ENCODE measurements at places on chromosomes 3 and 15.

DNA sequence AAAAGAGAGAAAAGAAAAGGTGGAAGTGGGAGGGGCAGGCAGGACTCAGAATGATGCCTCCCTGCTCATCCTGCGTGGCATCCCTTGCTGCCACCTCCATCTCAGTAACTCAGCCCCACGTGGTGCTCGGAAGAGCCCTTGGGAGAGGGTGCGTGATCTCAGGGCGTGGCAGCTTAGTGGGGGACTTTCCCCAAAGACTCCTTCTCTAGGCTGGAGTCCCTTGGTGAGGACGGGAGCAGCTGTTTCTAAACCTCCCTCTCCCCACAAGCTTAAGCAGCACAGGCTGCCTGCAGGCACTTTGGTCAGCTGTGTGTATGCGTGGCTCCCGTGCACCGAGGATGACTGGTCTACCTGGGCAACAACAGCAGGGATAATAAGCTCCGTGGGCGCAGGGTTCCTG is 7.4 kb upstream of the ANPEP start:
- DNase-seq: peak; percentile 68

DNA sequence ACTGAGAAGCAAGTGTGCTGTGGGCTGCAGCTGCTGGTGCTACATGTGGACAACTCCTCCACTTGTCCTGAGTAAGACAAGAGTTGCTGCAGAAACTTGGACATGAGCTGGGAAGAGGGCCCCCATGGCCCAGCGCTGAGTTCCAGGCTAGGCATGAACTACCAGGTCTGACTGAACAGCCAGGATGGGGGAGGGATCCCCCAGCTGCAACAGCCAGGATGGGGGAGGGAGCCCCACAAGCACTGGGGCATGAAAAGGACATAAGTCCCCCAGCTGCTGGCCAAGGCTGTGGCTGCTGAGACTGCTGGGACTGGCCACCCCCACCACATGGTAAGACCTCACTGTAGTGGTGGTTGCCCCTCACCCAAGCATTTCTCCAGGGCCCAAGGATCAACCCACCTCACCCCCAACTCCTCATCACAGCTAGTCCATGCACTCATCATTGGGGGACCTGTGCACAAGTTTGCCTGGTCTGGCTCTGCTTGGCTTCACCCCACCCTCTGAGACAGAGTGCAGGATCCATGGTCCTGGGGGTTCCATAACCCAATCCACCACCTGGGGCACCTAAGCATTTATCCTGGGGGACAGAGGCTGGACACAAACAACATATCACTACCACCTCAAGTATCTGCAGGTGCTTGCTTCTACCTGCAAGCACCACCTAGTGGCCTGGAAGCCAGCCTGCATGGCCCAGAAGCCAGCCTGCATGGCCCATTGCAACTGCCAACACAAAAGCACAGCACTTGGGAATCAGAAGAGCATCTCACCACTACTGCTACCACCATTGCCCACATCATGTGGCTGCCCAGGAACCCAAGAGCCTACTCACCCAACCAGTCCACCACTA is 84.5 kb upstream of the STT3B start:
- DNase-seq: peak; percentile 59

DNA sequence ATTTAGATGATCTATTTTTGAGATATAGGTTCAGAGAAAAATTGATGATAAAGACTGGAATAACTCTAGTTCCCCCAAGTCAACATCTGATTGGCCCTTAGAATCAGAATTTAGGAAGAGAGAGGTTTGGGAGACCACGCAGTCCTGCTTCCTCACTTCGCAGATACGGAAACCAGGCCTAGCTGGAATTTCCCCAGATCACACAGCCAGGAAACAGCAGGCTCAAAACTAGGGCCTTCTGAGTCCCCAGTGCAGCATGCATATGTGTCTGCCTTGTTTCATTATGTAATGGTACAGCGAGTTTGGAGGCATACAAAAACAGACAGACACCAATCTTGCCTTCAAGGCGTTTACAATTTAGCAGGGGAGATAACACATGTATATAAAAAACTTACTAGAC is 177.1 kb upstream of the ICE2 start:
- no peak for DNase-seq

DNA sequence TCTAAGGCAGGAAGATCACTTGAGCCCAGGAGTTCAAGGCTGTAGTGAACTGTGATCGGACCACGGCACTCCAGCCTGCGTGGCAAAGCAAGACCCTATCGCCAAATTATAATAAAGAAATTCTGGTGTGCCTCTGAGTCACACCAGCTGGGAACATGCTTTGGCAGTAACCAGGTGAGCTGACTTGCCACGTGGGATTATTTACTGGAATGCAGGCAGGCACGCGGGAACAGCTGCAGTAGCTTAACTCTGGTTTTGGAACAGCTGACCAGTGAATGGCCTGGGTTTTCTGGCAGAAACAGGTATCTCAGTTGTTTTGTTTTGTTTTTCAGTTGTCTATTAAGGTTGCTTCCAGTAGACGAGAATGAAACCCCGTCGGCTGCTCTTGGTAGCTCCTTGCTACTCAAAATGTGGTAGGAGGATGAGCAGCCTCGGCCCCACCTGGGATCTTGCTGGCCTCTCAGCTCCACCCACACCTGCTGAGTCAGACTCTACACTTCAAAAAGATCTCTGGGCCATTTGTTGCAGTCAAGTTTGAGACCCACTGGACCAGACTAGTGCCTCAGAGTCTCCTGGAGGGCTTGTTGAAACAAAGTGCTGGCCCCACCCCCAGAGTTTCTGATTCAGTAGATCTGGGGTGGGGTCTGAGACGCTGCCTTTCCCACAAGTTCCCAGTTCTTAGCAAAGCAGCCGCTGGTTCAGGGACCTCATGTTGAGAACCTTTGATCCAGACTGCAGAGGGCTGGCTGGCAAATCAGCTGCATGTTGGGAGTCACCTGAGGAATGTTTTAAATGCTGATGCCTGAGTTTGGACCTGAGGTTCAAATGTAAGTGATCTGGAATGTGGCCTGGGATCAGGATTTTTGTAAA is 26.6 kb downstream of the IDH2 start:
- peak; percentile 52 for DNase-seq

- no peak for DNase-seq
These were observed 732 bp upstream of the GCSAM start for GRCh38 chr3:112133626-112134334.

DNA sequence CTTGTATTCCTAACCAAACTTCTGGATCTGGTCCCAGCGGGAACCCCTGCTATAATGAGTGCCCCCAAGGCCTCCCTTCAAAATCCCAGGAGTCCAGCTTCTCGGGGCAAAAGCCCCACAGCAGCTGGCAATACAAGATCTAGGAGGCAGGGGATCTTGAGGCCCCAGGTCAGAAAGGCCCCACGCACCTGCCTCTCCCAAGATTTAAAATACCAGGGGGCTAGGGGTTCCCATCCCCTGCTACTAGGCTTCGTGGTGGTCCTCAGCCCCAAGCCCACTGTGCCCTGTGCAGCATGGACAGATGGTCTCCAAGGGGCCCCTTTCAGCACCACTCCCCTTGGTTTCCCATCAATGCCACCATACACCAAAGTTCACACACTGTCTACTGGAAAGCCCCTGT is 15.8 kb upstream of the CYP11A1 start:
- DNase-seq: no peak

GRCh38 chr15:84953136-84953535 is 28.5 kb upstream of the PDE8A start:
- no peak for DNase-seq

- peak; percentile 70 for DNase-seq
These were observed 51.2 kb upstream of the THRB start for GRCh38 chr3:24545887-24546286.

Measured in PC-3 (cell line).